Activated CD4-positive, alpha-beta T cell treated with anti-CD3 and anti-CD28 coated beads for 24 hours (primary cell): ENCODE measurements at places on chromosomes 5 and 9.
A peak's percentile ranks its signal among the peaks of the same experiment; 100 is the strongest.

- no peak for DNase-seq
Measured at GRCh38 chr5:61319388-61320146, 12.5 kb upstream of the ZSWIM6 start.

DNA sequence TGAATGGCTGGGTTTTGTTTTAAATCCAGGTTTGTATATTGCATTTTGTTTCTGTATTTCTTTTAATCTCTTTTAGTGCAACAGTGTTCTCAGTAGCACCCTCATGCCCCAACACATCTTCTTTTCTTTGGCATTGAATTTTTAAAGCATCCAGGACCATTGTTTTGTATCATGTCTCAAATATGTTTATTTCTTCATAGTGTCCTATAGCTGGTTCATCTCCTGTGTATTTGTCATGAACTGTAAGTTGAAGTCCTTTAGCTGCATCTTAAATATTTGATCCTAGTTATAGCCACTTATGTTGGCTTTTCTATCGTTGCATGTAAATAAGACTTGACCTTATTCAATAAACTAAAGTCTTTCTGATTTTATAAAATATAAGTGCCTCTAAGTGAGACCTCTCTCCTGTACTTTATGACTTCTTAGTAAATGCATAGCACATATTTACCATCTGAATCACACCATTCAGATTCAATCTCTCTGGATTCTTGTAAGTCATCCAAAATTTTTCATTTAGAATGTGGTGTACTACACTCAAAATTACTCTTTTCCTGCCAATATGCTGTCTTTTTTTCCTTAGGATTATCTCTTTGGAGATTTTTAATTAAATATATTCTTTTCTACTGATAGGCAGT is 21.0 kb upstream of the ERCC6L2 start:
- DNase-seq: no peak

- DNase-seq: no peak
Measured at GRCh38 chr5:143968071-143968878, 156.3 kb downstream of the HMHB1 start.

DNA sequence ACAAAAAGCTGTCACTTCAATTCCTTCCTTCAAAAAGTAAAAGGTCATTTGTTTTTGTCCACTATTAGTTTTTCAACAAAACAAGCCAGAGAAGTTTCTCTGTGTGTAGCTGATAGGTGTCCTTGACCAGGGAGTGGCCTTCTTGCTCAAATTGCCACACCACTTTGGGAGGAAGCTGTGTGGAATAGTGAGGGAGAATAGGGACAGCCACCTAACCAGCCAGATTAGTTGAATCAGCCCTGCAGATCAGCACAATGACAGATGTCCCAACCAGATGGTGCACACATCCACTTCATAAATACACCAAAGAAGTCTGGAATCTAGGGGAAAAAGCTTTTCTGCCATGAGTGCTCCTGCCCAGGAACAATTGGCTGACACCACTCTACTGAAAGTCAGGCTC is 37.2 kb downstream of the NREP start:
- DNase-seq: no peak

DNA sequence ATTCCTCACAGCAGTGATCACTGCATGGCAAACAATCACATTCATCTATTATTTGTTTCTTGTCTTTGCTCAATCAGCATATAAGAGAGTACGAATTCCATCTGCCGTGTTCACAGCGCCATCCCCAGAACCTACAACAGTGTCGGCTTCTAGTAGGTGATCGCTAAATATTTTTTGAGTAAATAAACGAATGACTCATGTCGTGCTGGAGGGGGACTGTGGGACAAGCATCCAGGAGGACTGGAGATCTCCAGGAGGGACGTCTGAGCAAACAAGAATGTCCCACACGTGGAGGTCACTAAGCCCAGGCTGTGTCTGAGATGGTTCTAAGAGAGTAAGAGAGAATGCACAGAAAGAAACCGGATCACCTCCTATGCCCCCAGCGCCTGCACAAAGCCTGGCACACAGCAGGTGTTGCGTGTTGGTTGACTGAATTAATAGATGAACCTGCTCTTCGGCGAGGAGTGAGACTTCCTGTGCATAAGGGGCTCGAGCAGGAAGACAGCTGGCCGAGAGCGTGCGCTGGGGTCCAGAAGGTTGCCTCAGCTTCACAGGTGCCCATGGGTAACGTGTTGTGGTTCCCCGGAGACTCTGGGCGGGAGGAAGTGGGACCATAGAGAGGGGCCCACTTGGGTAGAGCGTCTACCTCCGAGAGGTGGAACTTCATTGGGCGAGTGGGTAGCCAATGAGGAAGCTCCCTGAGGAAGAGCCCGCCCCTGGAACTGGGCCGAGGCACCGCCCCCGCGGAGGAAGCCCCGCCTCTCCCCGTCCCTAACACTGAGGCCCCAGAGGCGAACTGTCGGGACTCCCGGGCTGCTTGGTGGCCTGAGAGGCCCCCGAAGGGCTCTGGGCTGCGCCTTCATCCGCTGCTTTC is 193.0 kb downstream of the MELK start:
- DNase-seq: peak; percentile 87

DNA sequence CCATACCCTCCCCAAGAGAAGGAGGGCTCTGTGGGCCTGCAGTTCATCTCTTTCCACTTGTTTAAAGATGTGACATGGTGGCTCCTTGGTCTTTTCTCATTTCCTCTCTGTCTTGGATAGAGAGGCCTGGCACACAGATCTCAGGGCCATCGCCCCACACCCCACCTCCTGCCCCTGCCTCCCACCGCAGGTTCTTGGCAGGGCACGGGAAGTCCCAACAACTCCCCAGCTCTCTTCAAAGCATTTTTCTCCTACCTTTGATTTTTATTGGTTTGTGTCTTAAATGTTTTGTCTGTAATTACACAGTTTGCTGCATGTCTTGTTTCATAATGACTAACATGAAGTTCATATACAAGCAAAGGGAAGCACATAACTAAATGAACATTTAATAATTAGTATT is 178.5 kb upstream of the MSX2 start:
- DNase-seq: no peak

DNA sequence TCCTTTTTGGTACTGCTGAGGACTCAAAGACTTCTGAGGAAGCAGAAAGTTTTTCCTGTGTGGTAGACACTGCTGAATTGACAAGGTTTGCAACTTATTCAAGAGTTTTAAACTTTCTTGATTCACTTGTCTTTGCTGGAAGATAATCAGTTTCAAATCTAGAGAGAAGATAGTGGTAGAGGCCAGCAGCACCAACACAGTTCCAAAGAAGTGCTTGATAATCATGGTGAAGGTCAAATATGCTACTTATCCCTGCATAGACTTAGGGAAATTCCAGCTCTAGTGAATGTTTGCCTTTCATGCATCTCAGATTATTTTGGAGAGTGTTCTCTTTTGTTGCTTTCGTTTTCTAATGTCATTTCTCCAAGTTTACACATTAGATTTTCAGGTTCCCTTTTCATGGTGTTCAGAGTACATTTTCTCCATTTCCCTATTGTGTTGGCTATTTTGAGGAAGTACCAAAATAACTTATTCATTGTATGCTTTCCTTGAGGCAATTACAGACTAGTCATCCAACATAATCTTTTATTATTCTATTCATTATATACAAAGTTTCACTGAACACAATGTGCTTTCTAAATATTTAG is 550 bp downstream of the IFNE start:
- no peak for DNase-seq

- DNase-seq: no peak
Measured at GRCh38 chr9:104817437-104817836, 53.5 kb downstream of the NIPSNAP3B start.

DNA sequence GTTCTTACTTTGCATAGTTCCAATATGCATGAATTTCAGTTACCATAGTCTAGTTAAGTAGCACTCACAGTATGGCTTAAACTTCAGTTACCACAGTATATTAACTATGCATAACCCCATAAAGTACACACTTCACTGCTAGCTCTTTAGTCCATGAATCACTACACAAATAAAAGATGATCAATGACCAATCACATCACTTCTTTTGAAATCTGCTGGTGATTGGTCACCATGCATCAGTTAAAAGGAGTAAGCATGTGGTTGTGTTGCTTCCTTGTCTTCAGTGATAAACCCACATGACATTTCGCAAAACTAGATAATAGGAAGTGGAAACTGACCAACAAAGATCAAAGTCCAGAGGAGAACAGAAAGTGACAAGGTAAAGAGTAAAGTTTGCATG is 79.0 kb downstream of the TAF11L14 start:
- no peak for DNase-seq

DNA sequence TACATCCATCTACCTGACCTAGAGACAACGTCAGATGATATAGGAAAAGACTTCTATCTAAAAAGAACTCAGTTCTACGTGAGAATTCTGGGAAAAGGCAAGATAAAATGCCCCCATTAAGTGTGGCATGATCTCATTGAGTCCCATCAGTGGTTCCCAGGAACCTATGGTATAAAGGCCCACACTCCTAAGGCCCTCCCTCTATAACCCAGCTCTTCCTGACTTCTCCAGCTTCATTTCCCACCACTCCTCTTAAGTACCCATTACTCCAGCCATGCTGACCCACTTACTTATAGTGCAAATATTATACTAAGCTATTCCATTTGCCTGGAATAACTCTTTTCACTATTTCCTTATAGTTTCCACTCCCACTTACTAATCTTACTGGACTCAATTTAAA is 95.4 kb upstream of the NR5A1 start:
- no peak for DNase-seq

- DNase-seq: no peak
Measured at GRCh38 chr5:58800861-58801540, 218.1 kb downstream of the RAB3C start.

DNA sequence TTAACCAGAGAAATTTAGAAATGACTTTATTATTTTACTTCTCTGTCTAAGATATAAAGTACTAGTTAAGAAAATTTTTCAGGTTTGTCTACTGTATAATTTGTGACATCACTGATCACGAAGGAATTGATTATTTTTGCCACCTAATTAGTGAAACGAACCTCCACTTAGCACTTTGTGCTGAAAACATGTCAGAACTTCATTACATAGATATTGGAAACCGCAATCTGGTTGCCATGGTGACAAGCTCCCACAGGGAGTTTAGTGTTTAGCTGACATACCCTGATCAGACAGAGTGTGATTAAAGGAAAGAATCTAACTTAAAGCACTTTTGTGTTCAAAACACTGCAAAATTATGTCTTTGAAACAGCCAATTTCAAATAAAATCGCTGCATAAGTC is 668.4 kb upstream of the CCNG1 start:
- no peak for DNase-seq

DNA sequence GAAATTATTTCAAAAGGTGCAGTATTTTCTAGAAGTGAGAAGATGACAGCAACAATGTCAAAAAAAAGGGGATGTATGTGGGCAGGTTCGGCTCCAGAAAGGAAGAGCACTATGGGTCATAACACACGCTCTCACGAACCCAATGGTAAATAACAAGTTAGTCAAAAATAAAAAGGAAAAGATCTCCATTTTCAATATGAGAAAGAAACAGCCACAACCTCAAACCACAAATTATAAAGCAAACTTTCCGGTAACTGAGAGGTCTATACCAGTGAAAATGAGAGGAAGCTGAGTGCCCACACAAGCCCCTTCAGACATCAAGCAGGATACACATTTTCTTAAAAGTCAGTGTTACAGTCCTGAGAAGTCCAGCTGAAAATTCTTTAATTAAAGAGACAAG is 398.5 kb upstream of the RPS23 start:
- DNase-seq: no peak

- DNase-seq: no peak
Measured at GRCh38 chr5:113719549-113719948, 206.1 kb downstream of the YTHDC2 start.

DNA sequence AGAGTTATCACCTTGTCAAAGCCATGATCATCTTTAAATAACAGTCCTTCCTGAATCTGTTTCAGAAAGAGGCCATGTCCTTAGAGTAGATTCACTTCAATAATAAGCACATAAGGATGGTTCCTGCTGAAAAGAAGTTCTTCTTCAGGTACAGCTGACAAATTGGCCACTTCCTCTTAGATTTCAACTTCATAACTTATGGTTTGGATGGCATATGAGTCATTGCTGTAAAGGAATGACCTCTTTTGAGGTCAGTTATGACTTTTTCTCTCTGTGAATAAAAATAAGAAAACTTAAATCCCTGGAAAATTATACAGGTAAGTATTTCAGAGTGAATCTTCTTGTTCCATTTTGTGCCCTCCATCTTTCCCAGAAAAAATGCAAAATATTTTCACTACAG is 555.3 kb upstream of the ZNF462 start:
- DNase-seq: no peak

DNA sequence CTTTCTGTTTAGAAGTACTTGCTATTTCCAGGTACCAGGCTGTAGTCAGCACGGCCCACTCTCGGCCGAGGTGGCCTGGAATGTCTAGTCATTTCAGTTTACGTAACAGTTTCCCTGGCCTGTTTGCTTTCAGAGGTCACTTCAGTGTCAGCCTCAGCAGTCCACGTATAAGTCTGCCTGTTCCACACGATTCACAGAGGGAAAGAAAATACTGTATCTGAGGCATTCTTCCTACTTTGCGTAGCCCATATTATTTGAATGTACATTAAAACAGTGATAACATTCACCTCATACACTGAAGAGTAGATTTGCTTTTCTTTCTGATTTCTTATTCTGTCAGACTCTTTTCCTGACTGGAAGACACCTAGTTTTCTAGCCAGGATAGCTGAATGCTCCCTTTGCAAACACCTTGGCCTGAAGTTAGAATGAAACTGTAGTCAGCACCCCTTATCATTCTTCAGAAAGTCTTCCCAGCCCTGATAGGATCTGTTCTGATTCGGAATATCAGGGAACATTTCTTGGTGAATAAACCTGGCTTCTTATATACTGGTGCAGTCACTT is 140.9 kb downstream of the AOPEP start:
- no peak for DNase-seq

DNA sequence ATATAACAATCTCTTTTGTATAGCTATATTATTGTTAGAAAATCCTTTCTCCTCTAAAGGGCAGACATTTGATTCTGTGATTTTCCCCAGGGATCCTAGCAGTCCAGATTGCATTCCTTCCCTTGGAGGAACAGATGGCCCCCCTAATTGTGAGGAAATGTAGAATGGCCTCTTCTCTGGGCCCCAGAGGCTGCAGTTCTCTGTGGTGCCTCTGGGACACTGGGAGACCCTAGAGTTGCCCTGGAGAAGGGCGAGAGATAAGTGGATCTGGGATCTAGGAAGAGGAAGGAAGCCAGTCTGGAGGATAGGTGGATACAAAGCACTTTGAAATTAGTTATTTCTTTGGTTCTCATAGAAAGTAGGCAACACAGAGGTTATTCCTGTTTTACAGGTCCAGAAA is 1.9 kb upstream of the HINT2 start:
- DNase-seq: no peak

- DNase-seq: no peak
Measured at GRCh38 chr5:135973323-135974020, 18.7 kb upstream of the LECT2 start.

- no peak for DNase-seq
Measured at GRCh38 chr9:16687678-16688369, 182.6 kb downstream of the BNC2 start.

- DNase-seq: no peak
Measured at GRCh38 chr9:122119166-122119521, 26.0 kb upstream of the TTLL11 start.

DNA sequence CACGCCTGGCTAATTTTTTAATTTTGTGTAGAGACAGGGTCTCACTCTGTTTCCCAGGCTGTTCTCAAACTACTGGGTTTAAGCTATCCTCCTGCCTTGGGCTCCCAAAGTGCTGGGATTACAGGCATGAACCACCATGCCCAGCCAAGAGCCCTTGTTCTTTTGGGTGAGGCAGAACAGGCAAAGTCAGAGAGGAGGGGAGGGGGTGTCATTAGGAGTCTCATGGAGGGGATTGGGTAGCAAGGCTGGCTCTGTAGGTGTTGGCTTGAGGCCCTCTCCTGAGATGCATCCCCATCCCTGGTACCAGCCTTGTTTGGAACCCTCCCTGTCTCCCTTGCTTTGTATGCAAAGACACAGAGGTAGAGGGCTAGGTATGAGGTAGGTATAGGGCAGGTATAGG is 24.1 kb downstream of the GSN start:
- no peak for DNase-seq
